K562 (cell line): ENCODE measurements at places on chromosomes 7 and 10. TPM values are rescaled to one million over a fixed set of nuclear protein-coding genes. Genes with fewer than 3 reads are reported as not detected.

TRUB1 gene
- 9.9 and 11.3 TPM in 2 replicates for total RNA-seq

PAPSS2 gene
- total RNA-seq = 0.22 and 0.29 TPM in 2 replicates

SP8 gene
- 1.0 and 1.2 TPM in 2 replicates for total RNA-seq

CCDC136 gene
- 23.7 and 26.5 TPM in 2 replicates for total RNA-seq

PNLIPRP3 gene
- not detected in 2 replicates for total RNA-seq

STAG3 gene
- total RNA-seq = 1.7 and 2.5 TPM in 2 replicates

FEZF1 gene
- not detected in 2 replicates for total RNA-seq

GRCh38 chr10:86759073-86759672 lies 2.8 kb downstream of the BMPR1A start:
- no peak for DNase-seq

- no peak for DNase-seq
Observed at GRCh38 chr7:158662610-158663427, 41.8 kb downstream of the NCAPG2 start.

DNA sequence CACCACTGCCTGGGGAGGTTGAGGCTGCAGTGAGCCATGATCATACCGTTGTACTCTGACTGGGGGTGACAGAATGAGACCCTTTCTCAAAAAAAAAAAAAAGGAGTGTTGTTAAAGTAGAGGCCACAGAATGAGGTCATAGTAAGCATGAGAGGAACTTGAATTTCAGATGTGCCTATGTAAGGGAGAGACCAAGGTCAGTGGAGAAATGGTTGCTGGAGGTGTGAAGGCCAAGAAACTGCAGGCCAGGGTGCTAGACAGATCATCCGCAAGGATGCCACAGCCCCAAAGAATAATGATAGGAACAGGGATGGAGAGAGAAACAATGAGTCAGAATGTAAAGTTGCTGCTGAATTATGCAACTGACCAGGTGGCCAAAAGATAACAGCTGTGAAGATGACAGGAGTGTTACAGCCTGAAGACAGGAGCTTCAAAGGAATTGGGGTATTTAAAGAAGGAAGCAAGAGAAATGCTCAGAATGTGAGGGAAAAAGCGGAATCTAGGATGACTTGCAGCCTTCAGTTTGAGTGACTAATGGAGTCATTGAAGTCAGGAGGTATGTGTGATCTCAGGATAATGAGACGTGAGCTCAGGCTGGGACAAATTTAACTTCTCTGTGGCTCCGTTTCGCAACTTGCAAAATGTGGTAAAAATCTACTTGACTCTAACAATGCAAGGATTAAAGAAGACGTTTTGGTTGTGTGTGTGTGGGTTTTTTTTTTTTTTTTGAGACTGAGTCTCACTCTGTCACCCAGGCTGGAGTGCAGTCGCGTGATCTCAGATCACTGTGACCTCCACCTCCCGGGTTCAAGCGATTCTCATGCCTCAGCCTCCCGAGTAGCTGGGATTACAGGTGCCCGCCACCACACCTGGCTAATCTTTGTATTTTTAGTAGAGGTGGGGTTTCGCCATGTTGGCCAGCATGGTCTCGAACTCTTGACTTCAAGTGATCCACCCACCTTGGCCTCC lies 22.2 kb downstream of the TYW1B start:
- DNase-seq = peak; percentile 79

DNA sequence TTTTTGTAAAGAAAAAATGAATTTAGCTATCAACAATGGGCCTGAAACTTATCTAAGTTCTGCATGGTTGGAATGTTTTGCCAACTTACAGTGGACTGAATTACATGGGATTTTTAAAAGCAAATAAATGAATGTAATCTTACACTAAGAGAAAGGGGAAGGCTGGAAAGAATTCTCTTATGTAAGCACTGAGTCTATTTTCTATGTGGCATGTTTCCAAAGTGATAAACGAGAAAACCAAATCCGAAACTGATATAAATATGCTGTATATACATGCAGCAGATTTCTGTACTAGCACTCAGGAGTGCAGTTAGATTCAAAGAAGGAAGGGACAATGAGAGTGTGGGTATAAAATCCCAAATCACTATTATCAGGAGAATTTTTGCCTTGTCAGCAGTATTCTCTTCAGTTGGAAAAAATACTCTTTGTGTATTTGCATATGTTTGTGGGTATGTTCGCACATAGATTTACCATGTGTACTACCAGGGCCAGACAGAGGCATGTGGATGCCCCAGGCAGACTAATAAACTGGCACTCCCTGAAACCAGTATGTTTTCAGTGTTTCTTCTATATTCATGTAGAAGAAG lies 334.3 kb upstream of the SEMA3D start:
- DNase-seq = no peak

- no peak for DNase-seq
Observed at GRCh38 chr7:7607010-7607409, 33.5 kb upstream of the UMAD1 start.

DNA sequence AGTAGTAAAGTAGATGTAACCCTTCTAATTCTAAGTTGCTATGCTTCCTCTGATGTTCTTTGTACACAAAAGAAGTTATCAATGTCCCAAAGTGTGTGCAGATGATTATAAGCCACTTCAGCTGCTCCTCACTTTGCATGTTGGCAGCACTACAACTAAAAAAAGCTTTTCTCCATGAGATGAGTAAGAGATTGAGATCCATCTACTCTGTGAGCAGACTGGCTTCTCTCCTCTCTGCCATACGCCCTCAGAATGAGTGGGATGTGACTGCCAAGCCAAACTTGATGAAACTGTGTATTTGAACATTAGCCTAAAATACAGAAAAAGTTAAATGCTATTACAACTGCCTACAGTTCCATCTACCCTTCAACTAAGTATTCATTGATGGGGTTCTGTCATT lies 102.9 kb upstream of the ETV1 start:
- DNase-seq = no peak

GRCh38 chr7:122303531-122304318 lies 825 bp downstream of the FEZF1 start:
- no peak for DNase-seq

GRCh38 chr10:123759501-123760031 lies 93.4 kb downstream of the GPR26 start:
- DNase-seq = no peak

DNA sequence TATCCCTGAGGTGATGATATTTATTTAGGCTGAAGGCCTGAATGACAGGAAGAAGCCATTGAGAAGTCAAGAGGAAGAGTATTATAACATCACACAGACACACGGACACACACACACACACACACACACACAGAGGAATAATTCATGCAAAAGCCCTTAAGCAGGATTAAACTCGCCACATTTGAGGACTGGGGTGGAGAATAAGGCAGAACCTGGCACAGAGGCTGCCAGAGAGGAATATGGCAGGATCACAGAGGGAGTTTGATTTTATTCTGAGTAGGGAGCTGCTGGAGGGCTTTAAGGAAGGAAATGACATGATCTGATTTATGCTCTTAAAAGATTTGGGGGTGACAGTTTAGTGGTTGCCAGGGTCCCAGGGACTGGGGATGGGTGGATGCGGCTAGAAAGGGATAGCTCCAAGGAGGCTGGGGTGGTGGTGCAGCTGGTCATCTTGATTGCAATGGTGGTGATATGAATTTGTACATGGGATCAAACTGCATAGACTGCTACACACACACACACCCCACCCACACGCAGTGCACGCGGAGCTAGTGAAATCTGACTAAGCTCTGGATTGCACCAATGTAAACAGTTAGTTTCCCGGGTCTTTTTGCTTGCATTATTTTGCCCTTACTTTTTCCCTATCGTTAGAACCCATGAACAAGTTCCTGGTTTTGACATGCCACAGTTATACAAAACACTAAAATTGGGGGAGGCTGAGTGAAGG lies 11.2 kb downstream of the SMURF1 start:
- no peak for DNase-seq

GRCh38 chr7:135098391-135098790 lies 49.5 kb upstream of the TMEM140 start:
- DNase-seq = no peak

GRCh38 chr10:112507988-112508387 lies 61.0 kb downstream of the VTI1A start:
- DNase-seq = no peak

GRCh38 chr7:20064974-20065862 lies 152.0 kb downstream of the MACC1 start:
- DNase-seq = no peak

DNA sequence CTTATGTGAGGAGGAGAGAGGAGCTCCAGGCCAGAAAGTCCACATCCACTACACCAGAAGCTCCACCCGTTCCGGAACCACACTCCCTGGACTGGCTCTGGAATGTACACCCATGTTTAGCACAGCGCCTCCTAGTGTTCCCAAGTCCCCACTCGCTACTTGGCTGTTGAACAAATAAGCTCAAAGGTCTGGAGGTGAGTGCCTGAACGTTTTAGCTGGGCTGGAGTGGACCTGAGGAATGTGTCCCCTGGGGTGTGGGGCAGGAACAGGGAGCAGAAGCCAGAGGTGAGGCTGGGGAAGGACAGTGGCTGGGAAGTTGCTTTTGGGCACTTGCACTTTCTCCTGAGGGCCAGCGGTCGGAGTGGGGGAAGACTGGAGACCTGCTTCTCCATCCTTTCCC lies 164.1 kb upstream of the CDCA7L start:
- DNase-seq = peak; percentile 62

GRCh38 chr7:132158166-132158565 lies 418.1 kb downstream of the PLXNA4 start:
- DNase-seq = no peak

DNA sequence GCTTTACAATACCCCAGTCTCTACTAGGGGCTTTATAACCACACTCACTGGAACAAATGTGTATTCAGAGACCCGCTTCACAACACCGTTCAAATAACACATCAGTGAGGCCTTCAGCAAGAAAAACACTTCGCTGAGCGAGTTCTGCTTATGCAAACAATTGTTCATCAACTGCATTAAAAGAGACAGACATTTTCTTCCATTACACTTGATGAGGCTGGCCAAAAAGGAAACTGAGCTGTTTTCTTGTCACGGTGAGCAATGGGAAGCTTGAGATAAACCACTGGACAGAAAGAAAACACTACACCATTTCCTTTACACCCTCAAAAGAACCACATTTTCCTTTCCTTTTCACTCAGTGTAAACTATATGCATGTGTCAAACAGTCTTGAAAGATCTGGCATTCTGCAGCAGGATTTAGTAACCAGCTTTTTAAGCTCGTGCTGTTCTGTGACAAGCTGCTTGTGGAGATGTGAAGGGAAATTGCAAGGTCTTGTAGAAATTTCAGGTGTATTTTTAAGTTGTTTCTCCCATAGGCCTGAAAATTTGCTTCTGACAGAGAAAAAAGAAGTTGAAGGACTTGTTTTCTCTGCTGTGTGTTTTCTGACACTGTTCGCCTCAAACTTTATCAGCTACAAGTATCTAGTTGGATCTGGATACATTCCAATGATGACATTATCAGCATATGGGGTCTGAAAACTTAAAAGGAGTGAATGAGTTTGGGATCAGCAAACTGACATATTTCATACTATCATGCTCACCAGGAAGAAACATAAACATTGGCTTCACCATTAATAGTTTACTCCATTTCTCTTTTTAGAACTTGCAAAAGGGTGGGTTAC lies 693.1 kb downstream of the PARD3 start:
- DNase-seq = no peak

GRCh38 chr10:93261089-93261488 lies 187.4 kb downstream of the CYP26A1 start:
- no peak for DNase-seq

GRCh38 chr10:132868995-132869394 lies 73.4 kb downstream of the CFAP46 start:
- DNase-seq = no peak

- no peak for DNase-seq
Observed at GRCh38 chr7:17181482-17181881, 117.0 kb upstream of the AHR start.

DNA sequence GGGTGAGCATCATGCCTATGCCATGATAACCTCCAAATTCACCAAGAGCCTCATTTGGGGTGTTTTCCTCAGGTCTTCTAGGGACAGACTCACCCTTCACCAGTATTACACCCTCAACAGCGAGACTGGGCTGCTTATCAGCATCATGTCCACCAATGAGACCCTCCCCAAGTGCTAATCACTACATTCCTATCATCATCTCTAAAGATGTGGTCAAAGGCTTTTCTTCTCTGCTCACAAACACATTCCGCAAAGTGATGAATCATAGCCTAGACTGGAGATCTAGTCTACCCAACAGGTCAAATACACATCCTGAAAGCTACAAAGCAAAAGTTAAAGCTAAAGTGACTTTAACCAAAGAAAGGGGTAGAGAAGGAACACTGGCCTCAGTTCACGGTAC lies 75.3 kb upstream of the C7orf33 start:
- DNase-seq = no peak

DNA sequence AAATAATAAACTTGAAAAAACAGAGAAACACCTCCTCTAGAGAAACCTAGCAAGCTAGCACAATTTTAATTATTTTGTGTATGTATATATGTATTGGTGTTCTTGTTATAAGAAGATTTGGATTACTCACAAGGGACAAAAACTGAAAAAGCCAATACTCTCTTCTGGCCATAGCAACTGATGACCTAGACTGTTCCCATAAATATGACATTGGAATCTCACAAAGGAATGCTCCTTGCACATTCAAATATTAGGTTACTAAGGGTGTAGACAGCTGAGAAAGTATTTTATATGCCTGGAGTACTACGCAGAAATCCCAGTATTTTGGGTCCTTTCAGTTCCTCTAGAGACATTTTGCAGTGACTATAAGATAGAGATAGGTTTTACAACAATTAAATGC lies 279.4 kb downstream of the FZD1 start:
- no peak for DNase-seq

GRCh38 chr10:23275355-23275754 lies 69.2 kb downstream of the C10orf67 start:
- no peak for DNase-seq

DNA sequence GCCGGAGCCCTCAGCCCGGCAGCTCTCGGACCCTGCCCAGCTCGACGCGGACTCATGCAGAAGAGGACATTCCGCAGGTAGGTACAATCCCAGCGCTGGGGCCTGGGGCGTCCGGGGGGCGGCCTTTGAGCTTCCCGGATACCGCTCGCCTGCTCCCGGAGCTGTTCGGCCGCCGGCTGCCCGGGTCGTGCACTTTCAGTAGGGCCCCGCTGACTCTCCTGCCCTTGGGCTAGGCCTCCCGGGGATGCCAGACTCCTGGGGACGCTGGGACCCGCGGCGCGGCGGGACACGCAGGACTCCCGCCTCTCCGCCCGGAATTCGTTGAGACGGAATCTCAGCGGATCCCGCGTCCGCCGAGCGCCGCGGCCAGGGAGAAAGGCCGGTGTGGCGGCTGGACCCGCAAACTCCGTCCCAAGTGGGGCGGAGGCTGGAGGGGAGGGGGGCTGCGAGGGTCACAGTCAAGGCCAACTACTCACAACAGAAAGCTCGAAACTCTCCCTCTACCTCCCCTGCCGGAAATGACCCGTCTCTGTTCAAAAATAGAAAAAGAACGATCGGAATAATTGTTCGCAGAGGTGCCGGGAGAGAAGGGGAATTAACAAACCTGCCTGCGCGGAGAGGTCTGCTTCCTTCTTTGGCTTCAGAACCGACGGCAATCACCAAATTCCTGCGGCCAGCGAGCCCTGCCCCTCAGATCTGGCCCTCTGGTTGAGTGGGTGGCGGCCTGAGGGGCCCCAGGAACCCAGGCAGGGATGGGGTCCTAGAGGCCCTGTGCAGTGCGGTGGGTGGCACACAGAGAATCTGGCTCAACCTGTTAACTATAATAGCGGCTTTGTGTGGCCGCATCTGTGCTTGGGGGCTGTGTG lies 9.2 kb downstream of the TLX1 start:
- no peak for DNase-seq

- DNase-seq = no peak
Observed at GRCh38 chr7:1253681-1254181, 21.1 kb downstream of the UNCX start.
